ENCODE measurements at places on chromosomes 11 and 22.

- DNase-seq = no peak
Measured at GRCh38 chr22:49540913-49541692, 286.6 kb downstream of the BRD1 start.

DNA sequence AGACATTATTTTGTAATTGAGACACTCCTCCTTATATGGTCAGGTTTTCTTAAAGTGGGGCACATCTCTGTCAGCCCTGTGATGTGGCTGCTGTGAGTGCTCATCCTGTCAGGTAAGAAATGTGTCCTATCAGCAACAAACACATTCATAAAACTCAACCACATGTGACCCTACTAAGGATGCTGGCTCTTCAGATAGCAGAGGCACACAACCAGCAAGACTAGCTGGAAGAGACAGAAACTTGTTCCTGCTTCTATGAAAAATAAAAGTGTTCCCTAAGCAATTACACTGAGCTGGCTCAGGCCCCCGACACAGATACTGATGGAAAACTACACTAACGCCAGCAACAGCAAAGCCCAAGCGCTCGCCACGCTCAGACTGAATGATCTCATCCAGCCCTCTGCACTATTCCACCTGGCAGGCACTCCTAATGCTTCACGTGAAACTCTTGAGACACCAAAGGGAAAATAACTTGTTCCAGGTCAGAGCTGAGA is 49.8 kb upstream of the CYP2D6 start:
- DNase-seq = no peak

DNA sequence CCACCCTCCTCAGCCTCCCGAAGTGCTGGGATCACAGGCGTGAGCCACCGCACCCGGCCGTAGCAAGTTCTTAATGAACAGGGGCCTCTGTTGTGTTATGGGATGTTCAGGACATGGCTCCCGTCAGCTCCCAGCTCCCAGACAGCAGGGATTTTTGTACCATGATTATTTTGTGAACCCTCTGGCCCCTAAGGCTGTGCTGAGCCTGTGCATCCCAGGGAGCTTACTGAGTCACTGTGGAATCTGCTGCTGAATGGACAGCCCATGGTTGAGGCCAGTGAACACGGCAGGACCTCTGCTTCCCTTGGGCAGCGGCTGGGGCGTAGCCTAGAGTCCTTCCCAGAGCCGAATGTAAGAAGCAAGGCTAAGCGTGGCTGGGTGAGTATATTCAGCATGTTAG is 245.2 kb downstream of the NTM start:
- DNase-seq = no peak

GRCh38 chr11:124644426-124645280 is 22.0 kb downstream of the TBRG1 start:
- DNase-seq = peak; percentile 78
